ENCODE measurements at places on chromosomes 16 and 17. TPM values are rescaled to one million over a fixed set of nuclear protein-coding genes. Genes with fewer than 3 reads are reported as not detected.

Gene CCR7
- not detected for total RNA-seq

Gene PIRT
- 1.3 TPM for total RNA-seq

Gene GAS7
- total RNA-seq, result 124 TPM

Gene ADAT1
- 17.9 TPM for total RNA-seq

Gene CDK5R1
- total RNA-seq, result 0.33 TPM

Gene GPR179
- not detected for total RNA-seq

Gene TIMM22
- total RNA-seq, result 17.4 TPM

Gene PPM1E
- 0.42 TPM for total RNA-seq

Gene SHCBP1
- 0.29 TPM for total RNA-seq

Gene VASN
- total RNA-seq, result 31.3 TPM

Gene PLK1
- total RNA-seq, result 1.2 TPM

Gene ASPA
- 1.7 TPM for total RNA-seq

Gene RBFOX1
- not detected for total RNA-seq

Gene MYH1
- not detected for total RNA-seq

Gene SLC4A1
- 2.0 TPM for total RNA-seq

Gene SEPTIN1
- 2.5 TPM for total RNA-seq

Gene OR4D1
- total RNA-seq, result not detected

Gene ANKRD13B
- 10.8 TPM for total RNA-seq

Gene SPNS1
- total RNA-seq, result 12.9 TPM

Gene EVPL
- total RNA-seq, result 1.2 TPM

Gene PRSS33
- total RNA-seq, result not detected

Gene KRTAP16-1
- not detected for total RNA-seq

Gene PLEKHG4
- total RNA-seq, result 8.7 TPM
